ENCODE measurements at places on chromosomes 7 and 10.
A peak's percentile ranks its signal among the peaks of the same experiment; 100 is the strongest.

- DNase-seq: peak; percentile 82
These were observed 105.9 kb downstream of the CPEB3 start for GRCh38 chr10:92184977-92185376.

GRCh38 chr7:142104550-142105527, 6.7 kb upstream of the MGAM2 start:
- DNase-seq: no peak

DNA sequence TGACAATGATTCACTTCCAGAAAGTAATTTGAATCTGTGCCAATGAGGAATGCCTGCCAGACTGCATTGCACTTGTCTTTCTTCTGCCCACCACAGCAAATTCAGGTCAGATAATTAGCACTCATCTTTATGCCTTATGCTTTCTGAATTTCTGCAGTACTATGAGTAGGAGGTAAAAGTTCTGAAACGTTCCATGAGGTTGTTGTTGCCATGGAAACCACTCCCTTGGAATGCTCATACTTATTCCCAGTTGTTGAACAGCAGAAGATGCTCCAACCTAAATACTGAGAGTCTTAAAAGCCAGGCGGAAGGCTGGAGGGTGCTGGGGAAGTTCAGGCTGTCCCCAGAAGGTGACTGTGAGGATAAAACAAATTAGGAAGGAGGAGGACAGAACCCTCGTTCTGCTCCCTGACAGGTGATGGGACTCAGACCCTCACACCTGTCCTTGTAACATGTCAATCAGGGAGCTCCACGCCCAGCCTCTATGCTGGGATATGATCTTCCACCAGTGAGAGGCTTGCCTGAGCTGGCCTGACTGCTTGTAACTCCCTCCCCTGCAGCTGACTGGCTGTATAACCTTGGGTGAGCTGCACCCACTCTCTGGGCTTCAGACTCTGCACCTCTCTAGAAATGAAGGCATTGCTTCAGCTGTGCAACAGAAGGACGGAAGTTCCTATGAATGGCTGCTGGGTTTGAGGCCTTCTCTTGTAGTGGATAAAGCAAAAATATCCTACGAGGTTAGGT, 554.3 kb upstream of the MGMT start:
- no peak for DNase-seq

DNA sequence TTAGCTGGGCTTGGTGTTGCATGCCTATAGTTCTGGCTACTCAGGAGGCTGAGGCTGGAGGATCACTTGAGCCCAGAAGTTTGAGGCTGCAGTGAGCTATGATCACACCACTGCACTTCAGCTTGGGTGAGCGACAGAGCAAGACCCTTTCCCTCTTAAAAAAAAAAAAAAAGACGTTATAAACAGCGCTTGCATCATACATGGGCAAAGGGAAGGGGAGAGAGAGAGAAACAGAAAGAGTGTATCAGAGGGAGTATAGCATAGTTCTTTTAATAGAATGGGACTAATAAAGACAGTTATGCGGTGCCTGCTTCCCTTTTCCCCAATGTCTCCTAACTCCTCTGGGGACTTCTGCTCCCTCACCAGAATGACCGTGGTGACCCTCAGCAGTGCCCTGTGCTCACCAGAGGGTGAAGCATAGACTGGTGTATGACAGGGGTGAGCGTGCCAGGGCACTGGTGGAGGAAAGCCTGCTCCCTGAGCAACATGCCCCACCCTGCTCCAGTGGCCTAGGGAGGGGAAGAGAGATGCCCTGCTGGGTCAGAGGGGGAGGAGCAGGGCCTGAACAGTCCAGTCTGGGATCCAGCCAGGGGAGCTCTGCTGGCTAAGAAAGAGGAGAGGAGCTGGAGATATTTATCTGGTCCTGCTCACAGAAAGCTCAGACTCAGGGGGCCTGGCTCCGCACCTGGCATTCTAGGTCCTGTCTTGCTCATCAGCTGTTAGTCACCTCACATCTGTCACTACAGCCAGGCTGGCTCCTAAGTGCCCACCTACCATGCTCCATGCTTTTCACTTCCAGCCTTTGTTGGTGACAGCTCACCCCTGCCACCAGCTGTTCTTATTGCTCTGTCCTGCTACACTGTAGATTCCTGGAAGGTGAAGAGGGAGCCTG, 2.2 kb downstream of the PDZD7 start:
- DNase-seq: no peak

DNA sequence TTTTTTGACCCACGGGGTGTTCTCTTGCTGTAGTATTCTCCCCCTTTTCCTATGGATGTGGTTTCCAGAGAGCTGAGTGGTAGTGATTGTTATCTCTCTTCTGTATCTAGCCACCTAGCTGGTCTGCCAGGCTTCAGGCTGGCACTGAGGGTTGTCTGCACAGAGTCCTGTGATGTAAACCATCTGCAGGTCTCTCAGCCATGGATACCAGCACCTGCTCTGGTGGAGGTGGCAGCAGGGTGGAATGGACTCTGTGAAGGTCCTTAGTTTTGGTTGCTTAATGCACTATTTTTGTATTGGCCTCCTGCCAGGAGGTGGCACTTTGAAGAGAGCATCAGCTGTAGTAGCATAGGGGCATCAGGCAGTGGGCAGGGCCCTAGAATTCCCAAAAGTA, 851 bp downstream of the HYAL4 start:
- DNase-seq: no peak

DNA sequence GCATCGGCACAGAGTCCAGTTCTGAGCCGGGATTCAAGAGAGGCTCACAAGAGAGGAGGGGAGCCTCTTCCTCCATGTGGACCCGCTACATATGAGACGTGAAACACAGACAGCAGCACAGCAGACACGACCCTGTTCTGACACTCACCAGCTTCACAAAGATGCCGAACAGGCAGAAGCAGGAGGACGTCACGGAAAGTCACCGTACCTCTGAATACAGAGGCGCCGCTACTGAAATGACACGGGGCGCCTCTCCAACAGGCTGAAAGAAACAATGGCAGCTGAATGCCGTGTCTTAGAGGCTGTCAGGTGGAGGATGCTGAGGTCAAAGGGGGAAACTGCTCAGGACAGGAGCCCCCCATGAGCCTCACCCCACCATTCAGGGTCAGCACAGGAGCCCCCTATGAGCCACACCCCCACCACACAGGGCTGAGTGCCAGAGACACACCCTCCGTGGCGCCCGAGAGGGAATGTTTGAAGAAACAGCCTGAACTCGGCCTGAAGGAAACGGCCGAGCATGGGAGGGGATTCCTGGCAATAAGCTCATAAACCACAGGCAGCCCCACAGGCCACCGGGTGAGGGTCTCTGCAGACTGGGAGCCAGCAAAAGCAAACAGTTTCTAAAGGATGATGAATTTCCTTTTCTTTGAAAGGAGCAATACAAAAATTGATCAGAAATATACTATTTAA, 510.3 kb downstream of the PTPRN2 start:
- no peak for DNase-seq

DNA sequence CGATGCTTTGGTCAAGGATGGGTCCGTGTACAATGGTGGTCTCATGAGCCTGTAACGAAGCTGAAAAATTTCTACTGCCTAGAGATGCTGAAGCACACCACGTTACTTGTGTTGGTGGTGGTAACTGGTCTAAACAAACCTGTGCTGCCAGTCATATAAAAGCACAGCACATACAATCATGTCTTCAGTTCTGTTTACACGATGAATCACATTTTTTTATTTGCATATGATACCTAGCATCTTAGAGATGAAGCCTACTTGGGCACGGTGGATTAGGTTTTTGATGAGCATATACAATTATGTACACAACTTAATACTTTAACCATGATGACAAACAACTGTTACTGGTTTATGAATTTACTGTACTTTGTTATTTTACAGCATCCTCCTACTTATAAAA, 201.0 kb downstream of the ZMYND11 start:
- no peak for DNase-seq

- no peak for DNase-seq
These were observed 13.4 kb downstream of the COL13A1 start for GRCh38 chr10:69815104-69815503.

DNA sequence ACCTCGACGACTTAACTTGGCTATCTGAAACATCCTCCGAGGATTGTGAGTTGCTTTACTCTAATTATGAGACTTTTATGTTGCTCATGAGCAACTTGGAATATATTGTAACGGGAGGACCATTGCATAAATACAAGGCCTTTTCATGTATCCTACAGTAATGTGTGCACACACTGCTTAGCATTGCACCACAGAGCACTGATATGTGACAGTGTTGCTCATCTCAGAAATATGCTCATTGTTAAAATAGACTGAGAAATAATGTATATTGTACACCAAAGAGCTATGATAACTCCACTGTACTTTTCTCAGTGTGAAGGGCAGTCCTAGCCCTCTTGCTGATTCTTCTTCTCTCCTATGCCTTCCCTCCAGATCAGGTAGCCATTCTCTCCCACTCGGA, 102.8 kb upstream of the CDK13 start:
- no peak for DNase-seq

DNA sequence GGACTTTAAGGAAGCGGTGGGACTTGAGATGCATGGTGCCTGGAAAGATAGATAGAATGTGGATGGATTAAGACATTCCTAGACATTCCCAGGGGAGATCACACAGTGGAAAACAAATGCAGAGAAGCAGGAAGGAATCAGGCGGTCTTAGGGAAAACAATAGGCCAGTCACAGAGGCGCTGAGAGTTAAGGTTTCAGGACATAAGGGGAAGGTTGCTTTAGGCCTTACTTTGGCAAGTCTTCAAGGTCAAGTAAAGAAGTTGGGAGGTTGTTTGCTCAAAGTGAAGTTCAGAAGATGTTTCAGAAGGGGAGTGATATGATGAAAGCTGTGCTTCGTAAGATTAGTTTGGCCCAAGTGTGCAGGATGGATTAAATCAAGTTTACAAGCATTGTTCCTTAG, 109.4 kb downstream of the SUGCT start:
- DNase-seq: no peak

- DNase-seq: no peak
These were observed 24.7 kb upstream of the DPYSL4 start for GRCh38 chr10:132162021-132162531.

GRCh38 chr7:28850699-28851098, 107.4 kb downstream of the TRIL start:
- DNase-seq: no peak

GRCh38 chr7:157497367-157497743, 160.6 kb downstream of the DNAJB6 start:
- no peak for DNase-seq

GRCh38 chr7:151089893-151090730, 3.8 kb downstream of the AGAP3 start:
- no peak for DNase-seq

DNA sequence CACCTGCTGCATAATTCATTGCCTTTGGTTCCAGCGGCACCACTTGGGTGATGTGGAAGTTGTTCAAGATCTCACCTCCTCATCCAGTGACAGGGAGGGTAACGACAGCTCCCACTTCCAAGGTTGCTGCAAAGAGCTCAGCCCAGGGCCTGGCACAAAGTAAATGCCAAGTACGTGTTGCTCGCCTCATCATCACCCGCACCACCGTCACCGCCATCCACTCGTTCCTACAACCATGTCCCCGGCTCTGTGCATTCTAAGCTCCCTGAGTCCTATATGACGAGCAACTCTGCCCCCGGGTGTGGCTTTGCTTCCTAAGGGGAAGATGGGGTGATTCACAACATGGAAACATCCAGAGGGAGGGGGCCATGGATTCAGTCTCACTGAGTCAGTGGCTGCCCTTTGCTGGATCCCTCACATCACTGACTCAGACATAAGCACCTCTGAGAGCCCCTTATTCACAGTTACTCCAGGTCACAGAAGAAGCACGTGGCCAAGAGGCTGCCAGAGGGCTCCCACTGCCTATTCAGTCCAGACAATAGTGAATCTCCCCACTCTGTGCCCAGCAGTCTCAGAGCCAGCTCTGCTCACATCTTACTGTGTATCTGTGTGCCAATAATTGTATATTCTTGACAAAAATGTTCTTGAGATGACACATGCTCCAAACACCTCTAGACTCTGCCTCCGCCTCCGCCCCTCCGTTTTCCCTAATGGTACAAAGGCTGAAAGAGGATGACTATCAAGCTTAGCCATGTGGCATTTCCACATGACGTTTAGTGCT, 159.1 kb downstream of the GFRA1 start:
- DNase-seq: no peak

GRCh38 chr10:120691625-120692024, 159.5 kb upstream of the WDR11 start:
- DNase-seq: no peak

- no peak for DNase-seq
These were observed 60.2 kb upstream of the PHF14 start for GRCh38 chr7:10913457-10913856.

- DNase-seq: no peak
These were observed 93.9 kb upstream of the MINDY3 start for GRCh38 chr10:15954188-15954587.

DNA sequence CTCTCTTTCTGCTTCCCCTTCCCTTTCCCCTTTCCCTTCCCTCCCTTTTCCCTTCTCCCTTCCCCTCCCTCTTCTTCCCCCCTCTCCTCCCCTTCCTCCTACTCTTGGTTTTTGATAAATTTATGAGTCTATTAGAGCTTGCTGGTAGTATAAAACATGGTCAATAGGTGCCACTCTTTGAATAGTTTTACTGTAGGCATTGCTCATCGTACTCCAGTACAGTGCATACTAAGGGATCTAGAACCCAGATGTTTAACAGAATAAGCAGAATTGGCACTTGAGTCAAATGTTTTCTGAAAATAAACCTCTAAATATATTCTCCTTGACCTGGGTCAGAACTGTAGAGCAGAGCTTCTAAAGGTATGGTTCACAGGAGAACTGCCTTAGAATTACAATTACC, 126.7 kb downstream of the SORCS3 start:
- peak; percentile 20 for DNase-seq

GRCh38 chr10:88528201-88528600, 54.9 kb downstream of the RNLS start:
- no peak for DNase-seq

- DNase-seq: no peak
These were observed 20.7 kb downstream of the CHST3 start for GRCh38 chr10:71984809-71985388.

- no peak for DNase-seq
These were observed 5.7 kb upstream of the RBM28 start for GRCh38 chr7:128349466-128349825.

- no peak for DNase-seq
These were observed 93.4 kb downstream of the GPR26 start for GRCh38 chr10:123759501-123760031.

GRCh38 chr10:47339759-47340607, 8.2 kb upstream of the RBP3 start:
- DNase-seq: no peak

DNA sequence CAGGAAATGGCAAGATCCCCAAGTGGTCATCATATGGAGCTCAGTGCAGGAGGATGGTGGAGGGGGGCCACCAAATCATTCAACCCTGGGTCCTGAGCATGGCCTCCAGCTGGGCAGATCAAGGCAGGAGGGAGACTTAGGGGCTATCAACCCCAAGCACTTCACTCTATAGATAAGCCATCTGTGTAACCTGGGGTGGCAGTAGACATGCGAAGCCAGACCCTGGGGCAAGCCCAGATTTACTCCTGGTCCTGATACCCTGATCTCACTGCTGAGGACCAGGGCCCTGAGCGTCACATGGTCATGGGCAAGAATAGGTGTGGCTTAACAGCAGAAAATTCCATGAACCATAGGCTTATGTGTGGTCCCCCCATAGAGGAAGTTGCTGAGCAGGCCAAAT, 173.0 kb upstream of the ADCY1 start:
- DNase-seq: no peak
